ENCODE measurements at places on chromosomes 3 and 15. TPM values are rescaled to one million over a fixed set of nuclear protein-coding genes. Genes with fewer than 3 reads are reported as not detected.
A peak's percentile ranks its signal among the peaks of the same experiment; 100 is the strongest.

The OSTN gene
- total RNA-seq, result not detected

The WNT7A gene
- 0.04 TPM for total RNA-seq

The MESP2 gene
- 0.16 TPM for total RNA-seq

The CHRNA5 gene
- total RNA-seq, result 26.2 TPM

The SHQ1 gene
- 33.4 TPM for total RNA-seq

The SPINK8 gene
- total RNA-seq, result not detected

The ZMAT3 gene
- total RNA-seq, result 16.3 TPM

The SKOR1 gene
- 0.17 TPM for total RNA-seq

The GABRA5 gene
- 15.5 TPM for total RNA-seq

The KLF15 gene
- 14.0 TPM for total RNA-seq

The TMEM42 gene
- 9.0 TPM for total RNA-seq

The CACNA1D gene
- 1.7 TPM for total RNA-seq

The UBE3A gene
- total RNA-seq, result 96.1 TPM

The TNNC1 gene
- total RNA-seq, result 6.5 TPM

The OXNAD1 gene
- total RNA-seq, result 34.2 TPM

The ATP13A5 gene
- total RNA-seq, result not detected

DNA sequence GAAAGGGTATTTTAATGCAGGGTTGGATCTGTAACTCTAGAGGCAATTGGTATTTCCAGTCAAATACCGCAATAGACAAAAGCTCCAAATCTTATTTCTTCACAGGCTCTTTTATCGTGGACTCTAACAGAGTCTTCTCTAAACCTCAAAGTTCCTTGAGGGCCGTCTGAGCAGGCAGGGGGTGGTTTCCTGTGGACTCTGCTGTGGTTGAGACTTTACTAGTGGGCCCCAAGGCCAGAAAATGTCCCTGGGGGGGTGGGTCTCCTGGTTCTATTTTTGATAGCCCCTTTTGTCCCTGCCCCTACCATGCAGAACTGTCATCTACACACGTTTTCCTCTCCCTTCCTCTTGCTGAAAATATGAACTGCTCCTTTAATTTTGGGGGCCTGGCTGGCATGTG is 80.1 kb downstream of the ASB7 start:
- no peaks in the 10 kb centered on the region for H3K4me1 ChIP-seq
- no peaks in the 10 kb centered on the region for H3K36me3 ChIP-seq
- H3K4me3 ChIP-seq, result no peak overlapping the region
- DNase-seq, result no peak

DNA sequence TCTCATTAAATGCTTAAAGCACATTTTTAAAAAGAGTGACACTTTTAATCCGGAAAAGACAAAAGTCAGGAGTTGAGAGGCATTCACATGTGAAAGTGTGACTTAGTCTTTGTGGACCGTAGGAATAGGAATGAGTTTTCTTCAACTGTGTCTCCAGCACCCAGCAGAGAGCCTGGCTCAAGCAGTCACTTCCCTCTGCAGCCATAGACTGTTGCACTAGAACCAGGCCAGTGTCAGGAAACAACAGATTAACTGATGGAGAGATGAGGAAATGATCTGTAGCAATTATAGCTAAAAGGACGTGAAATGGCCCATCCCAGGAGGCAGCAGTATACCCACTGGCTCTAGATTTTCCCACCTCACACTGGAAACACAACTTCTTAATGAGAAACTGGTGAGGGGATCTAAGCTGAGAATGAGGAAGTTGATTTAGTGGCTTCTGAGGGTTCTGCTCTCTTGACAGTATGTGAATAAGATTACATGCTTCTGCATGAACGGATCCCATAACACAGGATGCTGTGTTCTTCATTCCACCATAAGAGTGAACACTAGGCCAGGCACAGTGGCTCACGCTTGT is 19.8 kb downstream of the CFAP92 start:
- H3K4me3 ChIP-seq, result no peak overlapping the region
- H3K27ac ChIP-seq, result no peak overlapping the region
- no peaks in the 10 kb centered on the region for H3K36me3 ChIP-seq
- no peaks in the 10 kb centered on the region for H3K4me1 ChIP-seq
- no peak for DNase-seq
- H3K27me3 ChIP-seq, result no peaks in the 10 kb centered on the region

DNA sequence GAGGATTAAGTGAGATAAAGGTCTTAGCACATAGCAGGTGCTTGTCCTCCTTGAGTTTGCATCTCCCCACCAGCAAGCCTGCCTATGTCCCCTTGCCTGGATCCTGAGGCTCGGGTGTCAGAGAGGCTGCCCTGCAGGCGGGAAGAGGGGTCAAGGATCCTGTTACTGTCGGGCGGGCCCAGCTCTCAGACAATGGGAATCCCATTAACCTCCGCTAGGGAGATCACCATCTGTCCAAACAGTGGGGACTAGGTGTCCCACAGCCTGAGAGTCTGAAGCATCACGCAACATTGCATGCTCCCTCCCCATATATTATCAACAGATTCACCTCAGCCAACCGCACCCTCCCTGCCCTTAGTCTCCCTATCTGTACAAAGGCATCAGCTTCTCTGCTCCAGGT is 151.4 kb downstream of the FBLN2 start:
- DNase-seq, result peak; percentile 50
- peaks cover 22% of the 10 kb centered on the region for H3K4me1 ChIP-seq
- no peak overlapping the region for H3K27ac ChIP-seq

- H3K4me3 ChIP-seq, result peak within 1 kb of the TSS; percentile 66
- H3K27me3 ChIP-seq, result no peaks in the 10 kb centered on the region
- H3K4me1 ChIP-seq, result peaks cover 11% of the 10 kb centered on the region
- peak; percentile 100 for DNase-seq
Observed at GRCh38 chr3:93979850-93980676, at the start of gene ARL13B. Gene ARL13B (plus strand): TSS chr3:93980155. CDS start chr3:93980424, 269 bp downstream.

- no peak for DNase-seq
- no peaks in the 10 kb centered on the region for H3K27me3 ChIP-seq
- no peak overlapping the region for H3K27ac ChIP-seq
Observed at GRCh38 chr15:30929982-30930381, 26.3 kb downstream of the FAN1 start.

DNA sequence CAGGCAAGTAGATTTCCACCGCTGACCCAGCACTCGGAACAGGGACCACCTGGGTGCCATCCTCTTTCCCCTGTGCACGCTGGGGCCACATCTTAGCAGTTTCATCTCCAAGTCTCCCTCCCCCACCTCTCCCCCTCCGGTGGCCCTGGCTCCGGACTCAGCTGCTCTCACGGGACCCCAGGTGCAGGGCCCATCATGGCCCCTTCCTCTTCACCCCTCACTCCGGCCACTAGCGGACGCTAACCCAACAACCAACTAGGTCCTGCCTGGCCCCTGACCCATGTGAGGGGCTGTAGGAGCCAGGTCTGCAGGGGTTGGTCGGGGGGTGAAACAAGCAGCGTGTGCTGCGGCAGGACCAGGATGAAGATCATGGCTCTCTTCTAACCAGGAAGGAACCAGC is 31.3 kb upstream of the IQSEC1 start:
- H3K27ac ChIP-seq, result no peak overlapping the region
- H3K27me3 ChIP-seq, result no peaks in the 10 kb centered on the region
- no peaks in the 10 kb centered on the region for H3K36me3 ChIP-seq

- H3K36me3 ChIP-seq, result no peaks in the 10 kb centered on the region
- DNase-seq, result peak; percentile 30
- H3K4me3 ChIP-seq, result no peak overlapping the region
- H3K27me3 ChIP-seq, result no peaks in the 10 kb centered on the region
Observed at GRCh38 chr3:197428117-197428801, 127.5 kb downstream of the BDH1 start.

GRCh38 chr3:196388956-196389355 is 43.3 kb downstream of the UBXN7 start:
- H3K4me3 ChIP-seq, result no peak overlapping the region
- no peaks in the 10 kb centered on the region for H3K4me1 ChIP-seq
- no peak for DNase-seq

- no peaks in the 10 kb centered on the region for H3K27me3 ChIP-seq
- no peaks in the 10 kb centered on the region for H3K36me3 ChIP-seq
- no peaks in the 10 kb centered on the region for H3K4me1 ChIP-seq
Observed at GRCh38 chr15:40399370-40399769, 6.2 kb upstream of the IVD start.

DNA sequence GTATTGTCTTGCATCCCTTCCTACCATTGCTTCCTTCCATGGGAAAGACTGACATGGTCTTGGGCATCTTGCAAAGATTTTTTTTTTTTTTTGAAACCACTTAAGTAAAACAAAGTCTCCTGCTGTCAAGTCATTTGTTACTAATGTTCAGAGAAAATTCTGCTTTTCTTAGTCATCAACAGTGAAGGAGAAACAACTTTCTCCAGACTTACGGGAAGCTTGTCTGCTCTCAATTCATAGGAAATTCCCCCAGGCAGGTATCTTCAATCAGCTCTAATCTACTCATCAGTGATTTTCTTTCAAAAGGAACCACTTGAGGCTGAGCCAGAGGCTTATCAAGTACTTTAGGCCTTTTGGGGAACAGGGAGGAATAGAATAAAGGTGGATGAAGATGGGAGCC is 15.9 kb upstream of the DRD3 start:
- H3K27me3 ChIP-seq, result no peaks in the 10 kb centered on the region
- no peaks in the 10 kb centered on the region for H3K4me1 ChIP-seq
- no peak for DNase-seq

DNA sequence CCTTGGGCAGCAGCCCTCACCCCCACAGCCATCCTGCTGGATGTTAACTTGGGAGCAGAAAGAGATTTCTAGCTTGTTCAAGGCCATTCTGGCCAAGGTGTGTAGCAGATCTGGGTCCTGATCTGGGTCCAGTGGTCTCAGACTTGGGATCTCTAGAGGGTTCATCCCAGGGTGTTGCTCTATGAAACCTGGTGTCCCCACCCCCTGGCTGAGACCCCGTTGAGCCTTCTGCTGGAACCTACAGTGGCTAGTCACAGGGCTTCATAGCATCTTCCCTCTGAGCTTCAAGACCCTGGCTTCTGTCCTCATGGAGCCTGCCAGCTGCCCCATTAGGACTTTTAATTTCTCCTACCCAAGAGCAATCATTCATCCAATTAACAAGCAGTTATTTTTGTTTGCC is 64.3 kb downstream of the EPHB1 start:
- no peak for DNase-seq
- no peak overlapping the region for H3K27ac ChIP-seq
- no peak overlapping the region for H3K4me3 ChIP-seq
- no peaks in the 10 kb centered on the region for H3K27me3 ChIP-seq

- peaks cover 18% of the 10 kb centered on the region for H3K4me1 ChIP-seq
- no peaks in the 10 kb centered on the region for H3K36me3 ChIP-seq
- no peaks in the 10 kb centered on the region for H3K27me3 ChIP-seq
- H3K27ac ChIP-seq, result 0 out of 2 replicates have a peak overlapping the region, but pooled peaks have one; percentile 26
- no peak overlapping the region for H3K4me3 ChIP-seq
Observed at GRCh38 chr3:172209333-172210321, 170.2 kb downstream of the FNDC3B start.

DNA sequence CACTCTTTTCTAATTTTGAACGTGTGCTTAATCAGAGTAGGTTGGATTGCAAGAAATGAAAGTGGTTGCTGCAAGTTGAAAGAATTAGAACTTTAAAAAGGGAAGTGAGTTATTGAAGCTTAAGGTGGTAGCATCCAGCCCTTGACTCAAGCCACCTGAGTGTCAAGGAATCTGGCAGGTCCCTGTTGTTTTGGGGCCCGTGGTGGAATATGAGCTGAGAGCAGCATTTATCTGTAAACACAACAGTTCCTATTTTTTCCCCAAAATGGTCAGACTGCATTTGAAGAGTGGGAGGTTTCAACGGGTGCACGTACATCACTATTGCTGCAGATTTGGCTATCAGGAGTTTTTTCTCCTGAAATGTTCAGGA is 1.7 kb downstream of the ITPR1 start:
- DNase-seq, result no peak
- peak overlapping the region; percentile 86 for H3K4me3 ChIP-seq
- H3K36me3 ChIP-seq, result no peaks in the 10 kb centered on the region
- H3K27me3 ChIP-seq, result peaks cover 31% of the 10 kb centered on the region
- H3K27ac ChIP-seq, result no peak overlapping the region

DNA sequence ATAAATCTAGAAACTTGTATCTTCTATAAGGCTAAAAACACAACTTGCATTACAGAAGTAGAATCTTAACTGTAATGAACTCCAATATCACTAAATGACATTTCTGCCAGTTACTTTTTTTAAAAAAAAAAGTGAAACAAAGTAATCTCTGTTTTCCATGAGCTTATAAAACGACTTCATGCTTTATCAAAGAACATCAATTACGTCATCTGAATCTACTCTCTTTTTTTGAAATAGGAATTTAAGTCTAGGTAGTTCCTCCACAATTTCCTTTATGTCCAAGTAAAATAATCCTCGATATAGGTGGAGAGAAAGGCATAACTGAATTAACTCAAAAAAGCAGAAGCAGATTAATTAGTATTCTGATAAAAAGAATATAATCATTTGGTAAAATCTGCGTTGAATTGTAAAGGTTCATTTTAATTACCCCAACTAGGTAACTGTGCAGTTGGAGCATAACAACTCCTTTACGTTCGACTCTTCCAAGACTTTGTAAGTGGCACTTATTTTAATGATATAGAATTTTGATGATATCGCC is 1.4 kb downstream of the UACA start:
- peaks cover 13% of the 10 kb centered on the region for H3K27me3 ChIP-seq
- H3K4me1 ChIP-seq, result peaks cover 30% of the 10 kb centered on the region
- no peaks in the 10 kb centered on the region for H3K36me3 ChIP-seq
- H3K27ac ChIP-seq, result no peak overlapping the region
- H3K4me3 ChIP-seq, result peak overlapping the region; percentile 78

DNA sequence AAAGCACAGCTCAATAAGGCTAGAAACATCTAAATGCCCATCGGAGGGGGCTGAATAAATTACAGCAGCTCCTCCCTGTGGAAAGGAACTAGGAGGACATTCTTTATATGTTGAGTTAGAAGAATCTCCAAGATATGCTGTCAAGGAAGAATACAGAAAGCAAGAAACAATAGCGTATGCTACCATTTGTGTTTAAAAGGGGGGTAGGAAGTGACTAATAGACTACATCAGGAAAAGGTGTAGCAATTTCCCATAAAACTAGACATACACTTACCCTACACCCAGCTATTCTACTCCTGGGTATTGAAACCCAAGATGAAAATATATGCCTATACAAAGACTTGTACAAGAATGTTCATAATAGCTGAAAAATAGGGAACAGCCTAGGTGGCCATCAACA is 21.6 kb downstream of the SEC61A1 start:
- peaks cover 15% of the 10 kb centered on the region for H3K4me1 ChIP-seq
- H3K36me3 ChIP-seq, result peaks cover 22% of the 10 kb centered on the region
- H3K27ac ChIP-seq, result no peak overlapping the region
- no peak overlapping the region for H3K4me3 ChIP-seq
- no peak for DNase-seq
- no peaks in the 10 kb centered on the region for H3K27me3 ChIP-seq

DNA sequence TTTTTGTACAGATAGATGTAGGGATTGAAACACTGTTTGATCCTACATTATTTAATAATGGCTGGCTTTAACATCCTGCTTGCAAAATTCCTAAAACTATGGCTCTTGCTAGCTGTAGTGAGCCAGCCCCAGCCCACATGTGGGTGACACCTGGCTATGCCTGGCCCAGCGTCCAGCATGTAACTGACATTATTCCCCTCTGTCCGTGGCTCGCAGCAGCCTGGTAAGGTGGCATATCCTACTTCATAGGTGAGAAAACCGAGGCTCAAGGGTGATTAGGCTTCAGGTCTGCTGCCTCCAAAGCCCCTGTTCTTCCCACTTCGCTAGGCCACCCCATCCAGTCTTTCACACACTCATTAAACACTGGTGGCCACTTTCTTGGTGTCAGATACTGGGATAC is 1.6 kb downstream of the CALML4 start:
- H3K27ac ChIP-seq, result no peak overlapping the region
- no peaks in the 10 kb centered on the region for H3K27me3 ChIP-seq
- peaks cover 45% of the 10 kb centered on the region for H3K4me1 ChIP-seq
- no peak overlapping the region for H3K4me3 ChIP-seq
- DNase-seq, result no peak
- no peaks in the 10 kb centered on the region for H3K36me3 ChIP-seq

- H3K4me3 ChIP-seq, result no peak overlapping the region
- 0 out of 2 replicates have a peak, but pooled peaks cover 3% of the 10 kb centered on the region for H3K4me1 ChIP-seq
- DNase-seq, result peak; percentile 86
- H3K36me3 ChIP-seq, result no peaks in the 10 kb centered on the region
- H3K27me3 ChIP-seq, result no peaks in the 10 kb centered on the region
Observed at GRCh38 chr15:26095710-26096330, 232.7 kb upstream of the ATP10A start.
